HAP-1 (cell line): ENCODE measurements at places on chromosomes 6 and 20.

DNA sequence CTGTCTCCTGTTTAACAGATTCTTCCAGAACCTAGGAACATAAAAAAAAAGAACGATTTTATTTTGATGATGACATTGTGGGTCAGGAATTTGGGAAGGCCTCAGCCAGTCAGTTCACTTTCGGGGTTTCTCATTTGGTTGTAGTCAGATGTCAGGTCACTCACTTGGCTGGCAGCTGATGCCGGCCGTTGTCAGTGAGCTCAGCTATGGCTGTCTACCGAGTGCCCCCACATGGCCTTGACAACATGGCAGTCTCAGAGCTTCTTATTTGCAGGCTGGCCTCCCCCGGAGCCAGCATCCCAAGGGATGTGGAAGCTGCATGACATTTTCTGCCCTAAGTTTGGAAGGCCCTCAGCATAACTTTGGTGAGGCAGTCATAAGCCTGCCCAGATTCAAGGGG lies 11.5 kb downstream of the RNF217 start:
- no peak for DNase-seq

DNA sequence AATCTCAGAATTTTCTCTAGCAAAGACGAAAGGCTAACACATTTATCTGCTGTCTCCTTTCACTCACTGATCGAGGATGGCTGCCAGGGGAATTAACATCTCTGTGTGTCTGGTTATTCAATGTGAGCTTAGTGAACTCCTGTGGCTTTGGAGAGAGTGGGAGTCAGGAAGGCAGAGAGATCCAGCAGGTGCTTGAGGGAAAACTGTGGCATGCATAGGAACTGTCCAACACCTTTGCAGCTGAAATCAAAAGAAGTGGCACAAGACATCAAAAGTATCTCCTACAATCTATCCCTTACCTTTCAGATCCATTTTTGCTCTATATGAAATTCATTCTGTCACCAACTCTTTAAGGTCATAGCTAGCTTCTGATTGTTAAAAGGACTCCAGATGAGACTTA lies 11.8 kb upstream of the FAM184A start:
- no peak for DNase-seq

DNA sequence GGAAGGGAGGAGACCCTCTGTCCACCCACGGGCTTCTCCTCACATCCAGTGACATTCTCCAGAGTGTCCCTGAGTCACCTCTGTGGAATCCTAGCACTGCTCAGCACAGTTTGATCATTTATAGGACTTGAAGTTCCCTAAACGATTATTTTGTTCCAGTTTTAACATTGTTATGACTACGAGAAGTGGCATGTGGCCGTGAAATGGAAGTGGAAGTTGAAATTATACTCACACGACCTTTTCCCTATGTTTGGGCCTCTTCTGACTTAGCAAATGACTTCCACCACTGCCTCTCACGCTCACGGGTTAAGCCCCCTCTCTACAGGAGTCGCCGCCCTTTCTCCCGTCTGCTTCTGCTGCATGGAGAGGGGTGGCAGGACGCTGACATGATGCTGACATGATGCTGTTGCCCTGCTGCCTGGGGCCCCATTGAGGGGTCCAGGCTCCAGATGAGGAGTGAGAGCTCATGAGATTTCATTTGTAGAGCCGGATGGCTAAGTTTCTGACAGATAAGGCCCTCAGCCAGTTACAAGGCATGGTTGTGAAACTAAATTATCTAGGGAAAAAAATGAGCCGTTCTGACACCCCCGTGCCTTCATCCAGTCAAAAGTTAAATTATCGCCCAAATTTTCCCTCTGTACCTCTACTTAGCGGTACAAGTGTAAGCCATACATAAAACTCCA lies 153.6 kb upstream of the UST start:
- DNase-seq: no peak

GRCh38 chr6:43990627-43991619 lies 136.3 kb downstream of the MRPL14 start:
- no peak for DNase-seq

DNA sequence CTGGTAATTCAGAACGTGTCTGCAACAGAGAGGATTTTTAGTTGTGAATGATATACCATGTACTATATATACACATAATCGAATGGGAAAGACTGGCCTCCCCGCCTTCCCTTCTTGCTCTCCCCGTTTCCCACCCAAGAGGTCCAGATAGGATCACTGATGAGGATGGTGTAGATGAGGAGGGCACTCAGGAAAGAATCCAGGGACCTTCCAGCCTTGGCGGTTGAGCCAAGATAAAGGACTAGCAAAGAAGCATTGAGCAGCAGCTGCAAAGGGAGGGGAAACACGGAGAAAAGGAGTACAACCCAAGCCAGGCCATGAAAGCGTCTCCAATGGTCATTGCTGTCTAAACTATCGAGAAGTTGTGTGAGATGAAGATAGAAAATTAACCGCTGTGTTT lies 84.0 kb upstream of the EXOC2 start:
- no peak for DNase-seq

DNA sequence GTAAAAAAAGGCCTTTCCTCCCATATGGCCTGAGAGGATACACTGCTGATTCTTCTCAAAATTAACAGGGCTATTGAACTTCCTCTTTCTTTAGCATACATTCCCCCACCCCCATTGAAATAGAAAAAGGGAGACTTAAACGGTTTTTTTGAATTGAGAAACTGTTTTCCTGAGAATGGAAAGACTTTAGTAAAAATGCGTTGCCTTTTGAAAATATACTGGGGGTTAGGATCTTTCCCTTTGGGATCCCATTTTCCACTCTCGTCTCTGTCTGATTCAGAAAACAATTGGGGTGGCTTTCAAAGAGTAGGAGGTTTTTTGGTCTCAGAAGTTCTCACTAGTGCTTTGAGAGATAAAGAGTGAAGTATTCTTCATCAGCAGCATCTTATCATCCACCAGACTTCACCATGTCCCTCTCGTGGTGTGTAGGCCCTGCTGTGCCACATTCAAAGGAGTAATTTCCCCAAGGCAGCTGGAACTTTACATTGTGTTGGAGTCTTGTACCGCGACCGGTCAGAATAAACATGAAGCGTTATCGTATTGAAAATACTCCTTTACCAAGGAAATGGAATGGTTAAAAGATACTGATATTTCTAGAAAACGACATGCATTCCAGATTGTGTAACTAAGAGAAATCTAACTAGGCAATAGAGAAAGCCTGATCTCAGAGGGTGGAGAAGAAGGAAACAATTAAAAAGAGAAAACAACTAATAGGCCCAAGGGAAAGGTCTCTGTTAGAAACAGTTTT lies 10.6 kb downstream of the MYB start:
- no peak for DNase-seq

GRCh38 chr6:101482606-101483005 lies 89.1 kb downstream of the GRIK2 start:
- DNase-seq: no peak

DNA sequence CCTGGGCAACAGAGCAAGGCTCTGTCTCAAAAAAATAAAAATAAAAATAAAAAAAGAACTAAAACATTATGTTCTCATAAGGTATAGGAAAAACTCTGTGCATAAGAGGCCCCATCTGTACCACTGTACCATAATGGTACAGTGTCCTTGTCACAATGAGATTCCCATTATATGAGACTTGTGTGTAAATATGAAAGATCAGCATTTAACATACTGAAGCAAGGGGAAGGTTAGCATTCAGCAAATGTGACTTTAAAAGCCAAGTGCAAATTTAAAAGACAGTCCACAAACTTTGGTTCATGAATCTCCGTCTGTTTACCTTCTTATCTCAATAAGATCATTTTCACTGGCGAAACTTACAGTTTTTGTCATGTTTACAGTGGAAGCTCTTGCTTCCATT lies 16.2 kb downstream of the DSP start:
- no peak for DNase-seq

GRCh38 chr6:35469751-35470662 lies 1.8 kb downstream of the RPL10A start:
- no peak for DNase-seq

DNA sequence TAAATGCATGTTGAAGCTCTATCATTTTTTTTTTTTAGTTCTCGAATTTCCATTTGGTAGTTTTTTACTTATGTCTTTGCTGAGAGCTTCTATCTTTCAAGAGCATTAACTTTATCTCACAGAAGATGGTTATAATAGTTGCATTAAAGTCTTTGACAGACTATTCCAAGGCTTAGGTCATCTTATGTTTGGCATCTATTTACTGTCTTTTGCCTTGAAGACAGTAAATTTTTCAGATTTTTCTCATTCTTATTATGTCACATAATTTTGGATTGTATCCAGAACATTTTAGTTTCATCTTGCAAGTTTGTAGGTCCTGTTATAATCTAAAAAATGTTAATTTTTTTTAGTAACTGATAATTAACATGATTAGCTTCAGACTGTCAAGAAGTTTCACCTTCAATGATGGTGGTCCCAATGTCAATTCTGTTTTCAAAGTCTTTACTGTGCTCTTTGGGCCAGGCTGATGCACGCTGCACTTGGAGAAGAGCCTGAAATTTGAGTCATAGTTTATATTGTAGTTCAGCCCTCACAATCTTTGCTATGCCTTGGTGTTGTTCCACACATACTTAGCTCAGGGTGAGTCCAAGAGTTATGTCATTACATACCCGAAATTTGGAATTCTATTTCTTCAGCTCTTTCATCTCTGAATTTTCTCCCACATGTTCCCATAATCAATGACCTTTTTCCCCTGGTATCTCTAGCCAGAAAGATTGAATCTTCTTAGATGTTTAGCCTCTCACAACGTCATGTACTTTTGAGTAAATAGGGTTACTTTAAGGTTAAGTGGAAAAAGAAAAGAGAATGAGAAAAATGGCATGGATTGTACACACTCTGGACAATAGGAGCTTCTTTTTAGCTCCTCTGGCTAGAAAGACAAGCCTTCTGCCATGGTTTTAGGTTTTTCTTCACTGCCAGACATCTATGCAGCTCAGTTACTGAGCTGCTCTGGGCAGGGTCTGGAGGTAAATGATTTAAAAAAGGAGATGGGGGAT lies 110.3 kb upstream of the BTBD3 start:
- no peak for DNase-seq

- DNase-seq: no peak
Measured at GRCh38 chr20:59221049-59221706, 57.6 kb downstream of the ZNF831 start.

DNA sequence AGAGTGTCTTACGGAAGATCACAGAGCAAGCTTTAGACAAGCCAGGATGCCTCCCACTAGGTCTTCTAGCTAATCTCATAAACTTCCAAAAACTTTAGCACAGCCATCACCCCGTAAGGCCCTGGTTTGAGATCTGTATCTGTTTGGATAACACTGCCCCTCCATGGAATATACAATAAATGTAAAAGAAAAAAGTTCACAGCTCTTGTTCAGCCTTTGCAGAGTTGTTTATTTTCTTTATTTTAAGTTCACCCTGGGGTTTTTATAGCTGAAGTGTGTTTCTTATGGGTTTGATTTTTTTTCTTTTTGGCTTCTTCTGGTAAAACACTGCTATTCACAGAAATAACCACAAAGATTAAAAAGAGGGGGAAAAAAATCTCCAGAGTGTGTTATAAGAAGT lies 125.6 kb downstream of the EYA2 start:
- DNase-seq: no peak

DNA sequence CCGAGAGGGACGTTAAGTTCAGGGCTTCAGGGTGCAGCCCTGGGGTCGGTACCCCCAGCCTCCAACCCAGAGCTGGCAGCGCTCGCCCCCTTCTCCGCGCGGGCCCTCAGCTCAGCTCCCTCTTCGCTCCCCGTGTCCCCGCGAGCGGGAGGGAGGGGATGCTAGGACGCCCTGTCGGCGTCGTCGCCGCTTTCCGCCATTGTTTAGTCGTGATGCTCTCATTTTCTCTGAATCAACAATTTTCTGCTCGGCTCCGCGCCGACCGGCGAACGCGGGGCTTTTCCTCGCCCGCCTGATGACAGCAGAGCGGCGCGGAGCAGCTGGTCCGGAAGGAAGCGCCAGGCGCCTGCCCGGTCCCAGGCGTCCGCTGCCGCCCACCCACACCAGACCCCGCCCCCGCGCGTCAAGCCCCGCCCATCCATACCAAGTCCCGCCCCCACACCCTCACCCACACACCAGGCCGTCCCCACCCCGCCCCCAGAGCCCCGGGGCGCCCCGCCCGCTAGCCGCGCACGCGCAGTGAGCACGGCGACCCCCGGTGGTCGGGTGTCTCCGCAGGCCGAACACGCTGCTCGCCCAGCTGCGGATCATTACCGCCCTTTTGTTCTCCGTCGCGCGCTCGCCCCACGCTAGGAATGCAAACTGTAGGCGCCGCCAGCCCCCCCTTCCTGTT lies 50.1 kb upstream of the SLC32A1 start:
- peak; percentile 68 for DNase-seq

GRCh38 chr20:38873050-38873581 lies 53.1 kb upstream of the FAM83D start:
- DNase-seq: no peak

DNA sequence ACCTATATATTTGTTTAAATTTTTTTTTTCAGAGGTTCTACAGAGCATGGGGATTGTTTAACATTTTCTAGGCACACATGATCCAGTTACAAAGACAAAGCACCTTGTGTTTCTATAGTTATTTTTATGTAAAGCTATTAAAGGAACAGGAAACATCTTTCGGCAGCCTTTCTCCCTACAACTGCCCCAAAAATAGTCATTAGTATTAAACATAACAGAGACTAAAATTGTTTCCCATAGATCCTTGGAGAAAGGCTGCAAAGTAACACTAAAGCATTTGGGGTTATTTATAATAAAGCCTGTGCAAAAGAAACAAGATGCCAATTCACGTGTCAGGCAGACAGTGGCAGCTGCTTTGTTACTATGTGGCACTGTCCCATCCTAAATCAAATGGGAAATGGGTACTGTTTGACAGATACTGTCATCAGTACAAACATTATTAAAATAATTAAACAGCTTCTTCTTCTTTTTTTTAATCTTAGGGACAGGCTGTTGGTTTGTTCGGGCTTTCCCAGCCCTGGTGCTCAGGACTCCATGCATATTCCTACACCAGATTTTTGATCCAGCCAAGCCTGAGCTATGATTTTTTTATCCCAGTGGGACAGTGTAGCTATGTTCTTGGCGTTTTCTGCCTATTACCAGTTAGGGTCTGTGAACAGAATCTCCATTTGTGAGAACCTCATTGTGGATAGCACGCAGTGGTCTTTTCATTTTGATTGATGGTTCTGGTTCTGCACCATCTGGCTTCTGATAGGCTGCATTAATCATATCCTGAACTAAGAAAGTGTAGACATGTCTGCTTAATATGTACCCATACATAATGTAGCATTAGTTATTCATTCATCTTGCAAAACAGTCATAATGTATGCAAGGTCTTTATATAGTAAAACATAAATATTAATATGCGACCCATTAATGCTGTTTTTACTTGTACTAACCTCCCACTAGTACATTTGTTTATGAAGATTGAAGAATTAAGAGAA lies 460.4 kb upstream of the SOX4 start:
- DNase-seq: no peak

DNA sequence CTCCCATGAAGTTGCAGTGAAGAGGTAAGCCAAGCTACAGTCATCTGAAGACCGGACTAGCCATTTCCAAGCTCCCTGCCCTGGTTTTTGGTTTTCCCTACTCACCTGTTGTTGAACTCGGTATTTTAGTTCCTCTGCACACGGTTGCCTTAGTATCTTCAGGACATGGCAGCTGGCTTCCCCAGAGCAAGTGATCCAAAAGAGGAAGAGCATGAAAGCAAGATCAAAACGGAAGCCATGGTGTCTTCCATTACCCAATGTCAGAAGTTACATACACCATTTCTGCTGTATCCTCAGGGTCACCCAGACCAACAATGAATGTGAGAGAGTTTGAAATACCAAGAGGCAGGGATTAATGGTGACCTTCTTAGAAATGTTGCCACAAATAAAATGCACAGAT lies 276.6 kb upstream of the CNR1 start:
- no peak for DNase-seq
